Activated naive CD4-positive, alpha-beta T cell treated with Interleukin-2 at 50 U/mL for 16 hours (primary cell): ENCODE measurements at places on chromosomes 12 and 14.
A peak's percentile ranks its signal among the peaks of the same experiment; 100 is the strongest.

- DNase-seq: no peak
These were observed 4.9 kb downstream of the KRT1 start for GRCh38 chr12:52675301-52675701.

GRCh38 chr14:78633752-78634151 is 463.6 kb downstream of the NRXN3 start:
- no peak for DNase-seq

DNA sequence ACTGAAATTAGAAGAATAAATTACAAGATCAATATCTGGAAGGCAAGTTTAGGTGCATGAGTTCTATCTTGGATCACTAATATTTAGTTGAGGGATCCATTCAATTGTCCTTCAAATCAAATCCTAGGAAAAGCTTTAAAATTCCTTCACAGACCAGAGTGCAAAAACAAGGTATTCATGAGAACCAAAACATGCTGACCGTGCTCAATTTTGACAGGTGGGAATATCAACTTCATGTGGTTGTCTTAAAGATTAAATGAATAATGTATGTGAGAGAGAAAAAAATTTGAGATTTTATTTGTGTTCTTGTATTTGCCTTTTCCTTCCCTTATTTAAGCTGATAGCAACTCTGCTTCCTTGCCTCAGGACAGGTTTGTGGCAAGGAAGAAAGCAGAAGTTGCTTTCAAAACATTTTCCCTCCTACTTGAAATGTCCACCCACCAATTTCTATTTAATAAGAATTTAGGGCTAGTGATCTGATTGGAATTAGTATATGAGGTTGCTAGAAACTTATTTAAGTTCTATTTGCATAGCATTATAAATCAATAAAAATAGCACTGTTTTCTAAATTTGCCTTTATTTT is 4.9 kb upstream of the PPP1R12A start:
- no peak for DNase-seq

DNA sequence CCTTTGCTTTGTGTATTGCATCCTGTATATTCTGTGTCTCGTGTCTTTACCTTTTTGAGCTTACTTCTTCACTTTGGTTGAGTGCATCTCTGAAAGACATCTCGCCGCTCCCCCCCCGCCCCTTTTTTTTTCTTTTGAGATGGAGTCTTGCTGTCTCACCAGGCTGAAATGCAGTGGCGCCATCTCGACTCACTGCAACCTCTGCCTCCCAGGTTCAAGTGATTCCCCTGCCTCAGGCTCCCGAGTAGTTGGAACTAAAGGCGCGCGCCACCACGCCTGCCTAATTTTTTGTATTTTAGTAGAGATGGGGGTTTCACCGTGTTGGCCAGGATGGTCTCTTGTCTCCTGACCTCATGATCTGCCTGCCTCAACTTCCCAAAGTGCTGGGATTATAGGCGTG is 49.9 kb downstream of the DIP2B start:
- DNase-seq: no peak

DNA sequence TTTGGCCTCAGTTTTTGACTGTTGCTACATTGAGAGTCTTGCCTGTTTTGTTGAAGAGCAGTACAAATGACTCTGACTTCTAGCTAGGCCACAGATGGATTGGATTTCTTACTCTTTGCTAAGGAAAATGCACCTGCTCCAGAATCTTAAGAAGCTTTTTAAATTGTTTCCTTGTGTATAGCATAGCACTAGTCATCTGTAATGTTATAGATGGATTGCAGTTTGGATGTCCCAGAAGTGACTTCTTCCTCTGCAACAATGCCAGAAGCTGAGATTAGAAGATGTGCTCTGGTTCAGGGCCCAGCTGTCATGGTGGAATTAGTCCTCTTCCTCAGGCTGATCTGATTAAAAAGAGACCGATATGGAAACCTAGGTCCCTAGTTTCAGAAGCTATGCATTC is 67.9 kb downstream of the DAAM1 start:
- no peak for DNase-seq

- DNase-seq: no peak
These were observed 43.1 kb downstream of the ACSS3 start for GRCh38 chr12:81120961-81121360.

DNA sequence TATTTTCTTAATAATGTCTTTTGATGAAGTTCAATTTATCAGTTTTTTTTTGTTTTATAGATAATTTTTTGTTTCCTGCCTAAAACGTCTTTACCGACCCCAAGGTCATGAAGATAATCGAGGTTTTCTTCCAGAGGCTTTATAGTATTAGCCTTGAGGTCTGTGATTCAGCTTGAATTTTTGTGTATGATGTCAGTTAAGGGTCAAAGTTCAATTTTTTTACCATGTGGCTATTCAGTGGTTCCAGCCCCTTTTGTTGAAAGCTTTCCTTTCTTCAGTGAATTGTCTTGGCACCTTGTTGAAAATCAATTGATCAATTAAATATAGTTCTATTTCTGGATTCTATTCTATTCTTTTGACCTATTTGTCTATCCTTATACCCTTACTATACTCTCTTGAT is 3.2 kb upstream of the MGST1 start:
- no peak for DNase-seq

GRCh38 chr14:92726135-92726932 is 22.1 kb downstream of the LGMN start:
- peak; percentile 46 for DNase-seq

DNA sequence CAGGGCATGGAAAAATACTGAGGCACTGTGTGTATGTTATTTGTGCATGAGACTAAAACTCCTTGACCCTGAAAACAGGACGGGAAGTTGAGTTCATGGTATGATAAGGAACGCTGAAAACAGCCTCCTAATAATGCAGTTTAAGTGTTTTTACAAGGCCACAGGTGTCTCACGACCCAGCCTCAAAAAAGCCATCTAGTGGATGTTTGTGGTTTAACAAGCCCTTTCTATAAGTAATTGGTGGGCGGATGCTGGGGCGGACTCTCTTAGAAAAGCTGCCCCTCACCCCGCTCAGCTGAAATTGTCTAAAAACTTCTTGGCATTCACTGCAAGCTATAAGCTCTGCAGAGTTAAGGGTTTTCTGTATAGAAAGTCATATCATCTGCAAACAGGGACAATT is 184.5 kb downstream of the NUBPL start:
- no peak for DNase-seq

- DNase-seq: no peak
These were observed 606.9 kb downstream of the FSCB start for GRCh38 chr14:43900173-43900655.

- no peak for DNase-seq
These were observed 165.0 kb downstream of the OTOGL start for GRCh38 chr12:80264386-80264785.
